EL (cell line): ENCODE measurements at places on chromosomes 13 and 19.

GRCh38 chr19:22608441-22608840 is 25.7 kb upstream of the ZNF492 start:
- DNase-seq = no peak

DNA sequence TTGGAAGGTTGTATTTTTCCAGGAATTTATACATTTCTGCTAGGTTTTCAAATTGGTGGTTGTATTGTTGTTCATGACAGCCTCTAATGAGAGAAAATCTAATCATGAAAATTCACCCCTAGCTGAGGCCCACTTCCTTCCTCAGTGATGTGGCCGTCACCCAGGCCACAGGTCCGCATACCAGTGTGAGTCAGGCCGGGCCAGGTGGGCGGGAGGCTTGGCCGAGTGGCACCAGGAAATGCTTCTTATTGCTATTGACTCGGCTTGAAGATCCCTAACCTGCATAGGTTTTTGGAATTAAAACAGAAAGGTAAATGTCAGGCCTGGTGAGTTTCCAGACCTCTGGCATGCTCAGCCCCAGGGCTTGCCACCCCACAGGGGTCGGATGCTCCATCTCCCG is 88.7 kb downstream of the SCGB2B2 start:
- no peak for DNase-seq

DNA sequence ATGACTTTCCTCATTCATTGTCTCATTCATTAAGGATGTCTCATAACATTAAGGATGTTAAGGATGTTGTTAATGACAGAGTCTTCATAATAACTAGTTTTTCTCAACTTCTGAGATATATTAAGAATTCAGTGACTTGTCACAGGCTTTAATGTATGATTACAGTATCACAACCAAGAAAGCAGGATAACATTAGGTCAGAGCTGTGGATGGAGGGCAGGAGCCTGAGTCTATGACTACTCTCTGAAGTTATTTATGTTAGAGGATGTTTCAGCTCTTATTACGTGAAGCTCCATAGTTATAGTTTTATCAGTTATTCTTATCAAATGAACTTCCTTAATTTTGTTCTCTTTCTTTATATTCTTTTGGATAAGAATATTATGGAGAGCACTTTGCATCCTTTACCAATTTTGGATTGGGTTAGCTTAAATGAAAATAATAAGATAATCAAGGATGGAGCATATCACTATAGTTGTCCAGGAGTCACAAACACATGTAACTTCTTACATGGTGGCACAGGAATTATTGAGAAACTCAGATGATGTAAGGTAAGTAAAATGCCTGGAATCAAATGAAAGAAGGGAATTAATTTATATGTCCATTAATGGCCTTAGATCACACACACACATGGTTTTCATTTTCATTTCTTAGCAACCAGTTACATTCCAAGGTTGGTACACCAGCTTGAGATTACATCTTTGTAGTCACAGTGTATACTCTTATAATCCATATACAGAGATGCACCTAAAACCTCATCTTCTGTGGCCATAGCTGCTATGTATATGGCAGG is 57.0 kb downstream of the SLC10A2 start:
- peak; percentile 1 for DNase-seq

GRCh38 chr13:40609972-40610726 is 56.3 kb downstream of the FOXO1 start:
- no peak for DNase-seq

DNA sequence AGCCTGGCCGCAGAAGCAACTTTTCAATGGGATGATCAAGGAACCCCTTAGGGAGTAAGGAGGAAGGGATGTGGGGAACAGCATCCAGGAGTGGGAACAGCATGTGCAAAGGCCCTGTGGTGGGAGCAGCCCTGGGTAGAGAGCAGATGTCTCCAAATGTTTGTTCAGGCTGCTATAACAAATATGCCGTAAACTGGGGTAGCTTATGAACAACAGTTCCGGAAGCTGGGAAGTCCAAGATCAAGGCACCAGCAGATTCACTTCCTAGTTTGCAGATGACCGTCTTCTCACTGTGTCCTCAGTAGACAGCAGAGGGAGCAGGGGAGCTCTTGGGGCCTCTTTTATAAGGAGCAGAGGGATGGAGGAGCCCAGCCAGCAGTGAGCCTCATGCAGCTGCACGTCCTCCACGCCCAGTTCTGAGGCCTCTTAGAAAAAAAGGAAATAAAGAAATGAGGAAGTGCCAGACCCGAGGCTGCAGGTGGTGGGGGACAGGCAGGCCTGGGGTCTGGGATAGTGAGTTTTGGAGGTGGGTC is 4.2 kb upstream of the LRRC25 start:
- DNase-seq = peak; percentile 70

DNA sequence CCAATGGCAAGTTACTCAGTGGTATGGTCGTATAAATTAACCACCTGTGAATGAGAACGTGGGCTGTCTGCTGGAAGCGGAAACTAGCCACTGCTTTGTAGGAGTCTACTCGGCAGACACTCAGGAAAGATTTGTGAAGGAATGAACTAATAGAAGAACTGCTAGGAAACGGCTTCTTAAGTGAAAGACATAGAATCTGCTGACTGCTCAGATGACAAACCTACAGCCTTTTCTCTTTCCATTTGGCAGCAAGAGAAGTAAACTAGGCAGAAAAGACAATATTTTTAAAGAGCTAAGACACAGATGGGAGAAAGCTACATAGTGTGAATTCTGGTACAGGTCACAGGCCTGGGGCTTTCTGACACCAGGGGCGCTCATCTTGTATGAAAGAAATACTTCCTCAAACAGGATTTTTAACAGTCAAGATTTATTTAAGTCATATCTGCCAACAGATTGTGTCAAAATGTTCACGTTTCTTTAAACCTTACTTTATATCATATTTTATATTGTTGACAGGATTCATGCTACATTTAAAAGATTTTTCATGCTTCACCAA is 78.4 kb downstream of the MIPEP start:
- no peak for DNase-seq
